ENCODE measurements at places on chromosomes 7 and 10.
A peak's percentile ranks its signal among the peaks of the same experiment; 100 is the strongest.

GRCh38 chr7:116100626-116101025 is 70.1 kb upstream of the TFEC start:
- DNase-seq, result no peak

DNA sequence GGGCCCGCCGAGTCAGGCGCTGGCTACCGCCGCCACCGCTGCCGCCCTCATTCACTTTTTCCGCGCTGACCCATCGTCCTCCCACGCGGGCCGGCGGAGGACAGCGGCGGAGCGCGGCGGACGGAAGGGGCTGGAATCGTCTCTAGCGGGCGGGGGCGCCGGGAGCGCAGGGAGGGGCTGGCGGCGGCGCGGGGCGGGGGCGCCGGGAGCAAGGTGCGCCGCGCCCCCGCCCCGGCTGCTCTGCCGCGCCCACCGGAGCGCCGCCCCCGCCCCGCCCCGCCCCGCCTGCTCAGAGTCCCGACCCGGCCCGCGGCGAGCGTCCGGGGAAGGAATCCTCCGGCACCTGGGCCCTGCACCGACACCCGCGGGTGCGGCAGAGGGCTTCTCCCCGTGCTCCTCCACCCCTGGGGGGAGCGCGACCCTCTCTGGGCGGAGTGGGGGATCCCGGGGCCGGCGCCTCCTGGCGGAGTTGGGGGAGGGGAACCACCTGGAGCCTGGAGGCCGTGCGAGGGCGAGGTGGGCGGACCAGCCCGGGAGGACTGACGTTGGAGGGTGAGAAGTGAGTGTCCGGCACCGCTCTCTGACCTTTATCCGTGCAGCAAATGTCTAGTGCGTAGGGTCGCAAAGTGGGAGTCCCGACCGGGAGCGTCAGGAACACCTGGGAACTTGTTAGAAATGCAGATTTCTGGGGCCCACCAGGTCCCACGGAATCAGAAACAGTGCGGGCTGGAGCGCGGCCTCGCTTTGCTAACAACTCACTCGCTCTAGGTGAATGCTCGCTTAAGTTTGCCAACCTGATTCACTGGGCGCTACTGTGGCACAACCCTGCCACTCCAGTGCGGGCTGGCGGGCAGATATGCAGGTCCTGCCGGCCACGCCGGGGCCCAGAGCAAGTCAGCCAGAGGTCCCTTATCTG is at the start of gene COBL:
COBL (minus strand) TSS at position 144 of the 916 bp plus-strand sequence. CDS start 176 bp downstream, outside the sequence.
- DNase-seq, result no peak

GRCh38 chr7:4188651-4189050 is 493.4 kb upstream of the FOXK1 start:
- DNase-seq, result no peak

GRCh38 chr7:69035826-69036225 is 562.4 kb upstream of the AUTS2 start:
- DNase-seq, result no peak

DNA sequence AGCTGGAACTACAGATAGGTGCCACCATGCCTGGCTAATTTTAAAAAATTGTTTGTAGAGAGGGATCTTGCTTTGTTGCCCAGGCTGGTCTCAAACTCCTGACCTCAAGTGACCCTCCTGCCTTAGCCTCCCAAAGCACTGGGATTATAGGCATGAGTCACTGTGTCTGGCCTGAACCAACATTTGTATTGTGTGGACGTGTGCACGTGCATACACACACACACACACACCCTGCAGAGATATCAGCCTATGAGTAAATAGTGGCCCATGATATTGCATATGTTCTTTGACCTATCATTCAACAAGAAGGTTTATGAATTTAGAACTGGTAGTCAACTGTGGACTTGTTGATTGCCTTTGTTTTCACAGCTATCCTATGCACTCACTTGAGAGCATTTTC is 161.6 kb downstream of the BAMBI start:
- DNase-seq, result no peak

DNA sequence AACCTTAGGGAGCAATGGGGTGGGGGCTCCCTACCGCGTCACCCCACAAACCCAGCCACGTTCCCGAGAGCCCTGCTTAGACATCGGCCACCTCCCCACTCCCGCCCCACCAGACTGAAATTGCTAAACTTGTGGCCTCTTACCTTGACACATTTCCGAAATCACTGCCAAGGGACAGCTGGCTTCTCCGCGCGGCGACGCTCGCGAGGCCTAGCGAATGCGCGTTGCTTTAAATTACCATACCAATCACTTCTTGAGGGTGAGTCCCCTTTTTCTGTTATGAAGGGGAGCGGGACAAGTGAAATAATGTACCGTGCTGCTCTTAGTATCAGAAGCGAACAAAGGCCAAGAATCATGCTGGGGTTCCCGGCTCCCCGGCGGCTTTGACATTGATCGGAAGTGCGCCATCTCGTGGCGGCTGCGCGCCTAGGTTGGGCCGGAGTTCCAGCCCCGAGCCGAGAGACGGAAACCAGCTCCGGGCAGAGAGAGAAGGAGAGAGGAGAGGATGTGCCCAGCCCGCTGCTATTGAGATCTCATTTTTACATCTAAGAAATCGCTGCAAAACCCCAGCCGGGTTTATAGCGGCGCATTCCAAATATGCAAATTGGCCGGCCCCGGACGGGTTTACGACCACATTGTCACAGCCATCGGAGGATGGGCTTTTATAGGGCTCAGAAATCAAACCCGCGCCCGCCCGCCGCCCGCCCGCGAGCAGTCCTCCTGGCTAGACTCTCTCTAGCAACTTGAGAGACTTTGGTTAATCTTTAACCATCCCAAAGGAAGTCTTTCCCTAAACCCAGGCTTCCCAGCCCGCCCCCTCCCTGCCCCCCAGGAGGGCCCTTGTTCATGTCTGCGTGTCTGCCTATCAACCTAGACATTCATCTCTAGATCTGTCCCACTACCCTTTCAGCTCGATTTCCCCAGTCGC is 5.3 kb downstream of the HOXA11 start:
- DNase-seq, result peak; percentile 34

- no peak for DNase-seq
Measured at GRCh38 chr10:14670551-14671240, 104.0 kb downstream of the FAM107B start.

DNA sequence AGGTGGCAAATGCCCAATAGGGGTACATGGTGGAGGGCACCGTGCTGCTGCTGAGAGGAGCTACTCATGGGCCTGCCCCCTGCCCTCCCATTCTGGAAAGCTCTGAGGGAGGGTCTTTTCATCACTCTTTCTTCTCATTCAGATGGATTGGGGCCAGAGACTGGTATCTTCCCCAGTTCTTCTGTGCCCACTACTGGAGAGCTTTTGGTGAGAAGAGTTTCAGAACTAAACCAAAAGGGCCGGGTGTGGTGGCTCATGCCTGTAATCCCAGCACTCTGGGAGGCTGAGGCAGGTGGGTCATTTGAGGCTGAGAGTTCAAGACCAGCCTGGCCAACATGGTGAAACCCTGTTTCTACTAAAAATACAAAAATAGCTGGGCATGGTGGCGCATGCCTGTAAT is 12.5 kb downstream of the ADRA2A start:
- no peak for DNase-seq

Data from GM12865 (cell line).